HAP-1 (cell line): ENCODE measurements at places on chromosomes 12 and 14.
A peak's percentile ranks its signal among the peaks of the same experiment; 100 is the strongest.

GRCh38 chr12:6534945-6535696 is 804 bp downstream of the GAPDH start:
- DNase-seq: peak; percentile 81

- DNase-seq: peak; percentile 64
These were observed 9.3 kb downstream of the PGF start for GRCh38 chr14:74945852-74946658.

DNA sequence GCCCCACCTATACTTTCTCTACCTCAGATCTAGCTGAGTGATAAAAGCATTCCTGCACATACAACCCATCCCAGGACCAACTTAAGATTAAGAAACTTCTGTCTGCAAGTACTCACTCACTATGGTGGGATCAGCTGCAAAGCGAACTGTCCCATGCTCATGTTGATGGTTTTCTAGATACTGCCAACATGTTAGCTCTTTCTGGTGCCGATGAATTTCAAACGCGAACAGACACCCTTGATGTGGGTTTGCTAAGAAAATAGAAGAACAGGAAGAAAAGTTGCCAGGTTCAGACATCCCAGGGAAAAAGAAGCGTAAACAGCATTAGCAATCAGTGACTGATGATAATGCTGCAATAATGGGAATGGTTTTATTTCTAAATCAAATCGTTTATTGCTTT is 1.5 kb upstream of the SLC39A2 start:
- no peak for DNase-seq

DNA sequence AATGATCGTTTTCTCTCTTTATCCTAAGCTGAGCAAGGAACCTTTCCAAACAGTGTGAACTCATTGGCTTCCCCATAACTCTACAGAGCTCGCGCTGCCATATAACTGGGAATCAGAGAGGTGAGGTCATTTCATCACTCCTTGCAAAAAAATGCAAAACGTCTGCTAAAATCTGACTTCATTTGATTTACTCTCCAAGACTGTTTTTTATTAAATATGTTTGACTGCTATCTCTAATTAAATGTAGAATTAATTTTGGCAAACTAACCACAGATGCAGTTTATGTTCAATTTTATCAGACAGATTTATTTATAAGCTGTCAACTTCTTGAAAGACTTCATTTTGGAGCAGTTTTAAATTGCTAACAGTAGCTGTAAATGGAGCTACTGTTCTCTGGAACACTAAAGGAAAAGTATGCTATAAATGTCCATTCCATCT is 131.6 kb upstream of the SOX5 start:
- DNase-seq: no peak
